Esophagus squamous epithelium (tissue), 5 donors: ENCODE measurements at places on chromosomes 2 and 18.

GRCh38 chr18:8610459-8610851 lies 1.2 kb downstream of the RAB12 start:
- DNase-seq: no peak

DNA sequence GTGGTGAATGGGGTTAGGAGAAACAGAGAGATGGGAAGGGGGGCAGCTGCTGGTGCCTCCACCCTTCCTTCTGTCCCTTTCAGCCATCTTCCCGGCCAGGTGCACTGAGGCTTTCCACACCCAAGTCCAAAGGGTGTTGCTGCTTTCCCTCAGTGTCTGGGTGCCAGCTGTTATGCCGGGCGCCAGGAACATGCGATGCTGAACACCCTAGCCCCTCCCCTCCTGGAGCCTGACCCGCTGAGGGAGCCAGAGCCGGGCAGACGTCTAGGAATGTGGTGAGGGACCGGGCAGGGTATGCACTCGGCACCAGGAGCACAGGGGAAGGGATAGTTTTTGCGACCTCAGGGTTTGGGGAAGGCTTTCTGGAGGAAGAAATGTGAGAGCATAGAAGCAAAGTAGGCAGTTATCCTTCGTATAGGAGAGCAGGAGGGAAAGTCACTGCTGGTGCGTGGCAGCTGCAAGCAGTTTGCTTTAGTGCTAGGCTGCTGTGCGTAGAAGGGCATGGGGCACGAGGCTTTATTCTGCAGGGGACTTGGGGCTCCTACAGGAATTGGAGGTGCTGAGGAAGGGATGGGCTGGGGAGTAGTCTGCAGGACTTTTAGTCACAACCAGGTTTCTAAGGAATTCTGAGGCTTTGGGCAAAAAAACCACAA lies 147.7 kb downstream of the TSN start:
- no peak for DNase-seq

DNA sequence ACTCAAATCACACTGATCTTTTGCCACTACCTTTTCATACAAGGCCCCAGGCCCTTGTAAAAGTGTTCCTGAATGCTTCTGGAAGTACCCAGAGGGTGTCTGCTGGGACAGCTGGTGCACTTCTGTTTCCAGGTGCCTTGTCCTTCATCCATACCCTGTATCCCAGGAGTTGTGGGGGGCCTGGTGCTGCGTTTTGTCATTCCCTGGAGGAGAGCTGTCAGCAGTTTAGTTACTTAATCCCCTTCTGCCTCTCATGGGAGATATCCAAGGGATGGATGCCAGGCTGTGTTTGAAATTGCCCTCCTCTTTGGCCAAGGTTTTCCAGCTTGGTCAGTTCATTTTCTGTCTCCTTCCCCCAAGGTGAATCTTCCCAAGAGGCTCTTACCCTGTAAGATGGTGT lies 158.3 kb downstream of the WDSUB1 start:
- DNase-seq: no peak

GRCh38 chr2:25056098-25056821 lies 14.4 kb downstream of the EFR3B start:
- no peak for DNase-seq

DNA sequence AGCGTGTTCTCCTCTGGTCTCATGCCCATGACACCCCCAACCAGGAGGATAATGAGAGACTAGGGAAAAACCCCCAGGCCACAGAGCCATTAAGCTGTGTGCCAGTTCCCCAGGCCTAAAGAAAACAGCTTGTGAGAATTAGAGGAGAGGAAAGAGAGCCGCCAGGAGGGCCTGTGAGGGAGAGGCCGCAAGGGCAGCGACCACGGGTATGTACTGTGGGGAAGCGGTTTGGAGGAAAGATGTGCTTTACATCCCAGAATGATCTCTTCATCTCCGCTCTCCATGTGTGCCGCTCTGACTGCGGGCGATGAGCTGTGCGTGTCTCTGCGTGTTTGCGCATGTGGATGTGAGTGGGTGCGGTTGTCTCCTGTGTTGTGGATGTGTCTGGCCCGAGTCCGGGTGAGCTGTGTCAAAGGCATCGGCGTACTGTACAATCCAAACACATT lies 82.9 kb downstream of the DYSF start:
- DNase-seq: no peak

GRCh38 chr2:108314586-108315296 lies 26.0 kb downstream of the SULT1C2 start:
- DNase-seq: no peak

DNA sequence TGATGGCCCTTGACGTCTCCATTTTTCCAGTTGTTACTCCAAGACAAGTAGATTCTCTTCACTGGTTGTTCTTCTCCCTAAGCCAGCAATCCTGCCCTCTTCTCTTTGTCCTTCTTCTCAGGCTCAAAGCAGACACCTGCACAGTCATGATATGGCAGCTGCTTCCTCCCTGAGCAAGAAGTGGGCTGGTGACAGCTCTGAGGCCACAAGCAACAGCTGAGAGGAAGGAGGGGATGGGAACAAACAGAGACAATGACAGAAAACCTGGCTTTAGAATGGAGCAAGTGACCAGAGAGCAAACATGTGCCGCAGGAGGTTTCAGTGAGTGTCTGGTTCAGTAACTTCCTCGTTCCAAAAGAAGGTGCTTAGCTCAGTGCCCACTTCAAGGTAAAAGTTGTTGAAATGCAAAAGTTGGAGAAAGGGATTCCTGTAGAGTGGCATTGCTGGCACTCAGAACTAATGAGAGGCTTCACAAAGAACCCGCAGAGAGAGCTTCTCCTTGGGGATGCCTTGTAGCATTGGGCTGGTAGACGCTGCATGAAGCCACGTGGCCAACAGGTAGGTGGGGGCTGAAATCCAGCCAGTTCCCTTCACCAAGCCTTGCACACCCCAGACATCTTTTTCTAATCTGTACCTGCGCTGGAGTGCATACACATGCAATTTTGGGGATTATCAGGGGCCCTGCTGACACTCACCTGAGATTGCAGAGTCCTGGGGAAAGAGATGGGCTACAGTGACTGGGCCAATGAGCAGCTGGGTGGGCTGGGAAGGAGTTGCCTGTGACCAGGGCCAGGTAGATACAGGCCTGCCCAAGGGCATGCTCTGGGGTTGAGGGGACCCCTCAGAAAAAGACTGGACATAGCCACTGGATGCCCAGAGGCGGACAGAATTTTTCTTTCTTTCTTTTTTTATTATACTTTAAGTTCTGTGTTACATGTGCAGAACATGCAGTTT lies 153.3 kb upstream of the RAB12 start:
- no peak for DNase-seq

DNA sequence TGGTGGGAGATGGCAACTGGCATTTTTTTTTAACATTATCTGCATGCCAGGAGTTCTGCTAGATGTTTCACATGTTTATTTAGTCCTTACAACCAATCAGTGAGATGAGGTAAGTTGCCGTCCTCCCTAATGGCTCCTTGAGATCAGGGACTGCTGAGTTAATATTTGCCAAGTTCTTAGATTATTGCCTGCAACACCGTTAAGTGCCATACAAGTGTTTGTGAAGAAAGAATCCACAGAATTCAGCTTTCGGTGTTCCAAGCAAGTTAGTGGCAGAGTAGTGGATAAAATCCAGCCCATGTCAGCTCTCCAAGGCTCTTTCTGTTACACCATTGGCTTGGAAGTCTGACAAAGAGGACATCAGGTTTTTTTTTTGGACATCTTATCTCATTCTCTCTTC lies 95.9 kb downstream of the C1QL2 start:
- DNase-seq: no peak
